B cell (primary cell): ENCODE measurements at places on chromosomes 12 and 14.

GRCh38 chr12:111174251-111174960 lies 194.5 kb downstream of the PHETA1 start:
- no peak for DNase-seq

GRCh38 chr14:20539906-20540305 lies 20.9 kb downstream of the RNASE9 start:
- no peak for DNase-seq

GRCh38 chr14:21032326-21033132 lies 2.1 kb downstream of the RNASE13 start:
- DNase-seq: no peak

DNA sequence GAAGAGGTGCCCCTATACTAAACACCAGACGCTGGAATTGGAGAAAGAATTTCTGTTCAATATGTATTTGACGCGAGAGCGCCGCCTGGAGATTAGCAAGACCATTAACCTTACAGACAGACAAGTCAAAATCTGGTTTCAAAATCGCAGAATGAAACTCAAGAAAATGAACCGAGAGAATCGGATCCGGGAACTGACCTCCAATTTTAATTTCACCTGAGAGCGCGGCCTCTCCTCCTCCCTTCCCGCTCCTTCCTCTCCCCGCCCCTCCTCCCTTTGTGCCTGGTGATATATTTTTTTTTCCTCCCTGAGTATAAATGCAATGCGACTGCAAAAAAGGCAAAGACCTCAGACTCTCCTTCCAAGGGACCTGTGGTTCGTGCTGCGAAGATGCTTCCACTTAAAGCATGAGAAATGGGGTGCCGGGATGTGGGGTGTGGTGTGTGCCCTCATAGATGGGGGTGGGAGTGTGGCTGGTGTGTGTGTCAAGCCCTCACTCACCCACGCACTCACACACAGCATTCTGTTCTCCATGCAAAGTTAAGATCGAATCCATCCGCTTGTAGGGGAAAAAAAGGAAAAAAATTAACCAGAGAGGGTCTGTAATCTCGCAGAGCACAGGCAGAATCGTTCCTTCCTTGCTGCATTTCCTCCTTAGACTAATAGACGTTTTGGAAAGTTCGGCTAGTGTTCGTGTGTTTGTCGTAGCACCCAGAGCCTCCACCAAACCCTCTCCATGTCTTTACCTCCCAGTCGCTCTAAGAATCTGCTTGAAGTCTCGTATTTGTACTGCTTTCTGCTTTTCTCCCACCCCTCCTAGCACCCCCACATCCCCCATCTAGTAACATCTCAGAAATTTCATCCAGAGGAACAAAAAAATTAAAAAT lies 4.5 kb downstream of the HOXC10 start:
- DNase-seq: peak; percentile 44

- DNase-seq: no peak
Observed at GRCh38 chr12:24889411-24889810, 59.5 kb downstream of the BCAT1 start.

DNA sequence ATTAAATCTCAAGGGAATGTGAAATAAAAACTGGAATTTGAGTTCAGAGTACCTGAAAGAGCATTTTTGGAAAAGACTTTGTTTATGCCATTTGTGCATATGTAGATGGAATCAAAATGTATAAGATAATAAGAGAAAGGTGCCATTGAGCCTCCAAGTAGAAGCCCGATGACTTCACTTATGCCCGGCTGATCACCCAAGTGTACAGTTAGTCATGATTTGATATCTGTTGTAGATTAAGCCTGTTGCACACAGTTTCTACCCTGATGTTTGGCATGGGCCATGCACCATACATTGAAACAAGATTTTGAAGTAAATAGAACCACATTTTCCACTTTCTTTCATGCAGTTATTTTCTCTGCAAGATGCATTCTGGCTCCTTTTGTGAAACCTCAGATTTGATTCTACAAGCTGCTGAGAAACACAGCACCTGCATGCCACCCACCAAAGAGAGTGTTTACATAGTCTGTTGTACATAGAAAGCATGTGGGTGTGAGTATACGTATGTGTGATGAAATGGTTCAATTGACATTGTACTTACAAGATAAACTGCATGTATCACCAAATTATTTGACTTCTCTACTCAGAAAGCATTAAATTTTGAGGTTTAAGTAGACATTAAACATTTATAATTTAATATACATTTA lies 772.5 kb downstream of the DIO2 start:
- DNase-seq: no peak

GRCh38 chr14:67166450-67166853 lies 22.8 kb upstream of the GARIN2 start:
- DNase-seq: peak; percentile 43

GRCh38 chr12:52630599-52631200 lies 12.3 kb upstream of the KRT73 start:
- no peak for DNase-seq

DNA sequence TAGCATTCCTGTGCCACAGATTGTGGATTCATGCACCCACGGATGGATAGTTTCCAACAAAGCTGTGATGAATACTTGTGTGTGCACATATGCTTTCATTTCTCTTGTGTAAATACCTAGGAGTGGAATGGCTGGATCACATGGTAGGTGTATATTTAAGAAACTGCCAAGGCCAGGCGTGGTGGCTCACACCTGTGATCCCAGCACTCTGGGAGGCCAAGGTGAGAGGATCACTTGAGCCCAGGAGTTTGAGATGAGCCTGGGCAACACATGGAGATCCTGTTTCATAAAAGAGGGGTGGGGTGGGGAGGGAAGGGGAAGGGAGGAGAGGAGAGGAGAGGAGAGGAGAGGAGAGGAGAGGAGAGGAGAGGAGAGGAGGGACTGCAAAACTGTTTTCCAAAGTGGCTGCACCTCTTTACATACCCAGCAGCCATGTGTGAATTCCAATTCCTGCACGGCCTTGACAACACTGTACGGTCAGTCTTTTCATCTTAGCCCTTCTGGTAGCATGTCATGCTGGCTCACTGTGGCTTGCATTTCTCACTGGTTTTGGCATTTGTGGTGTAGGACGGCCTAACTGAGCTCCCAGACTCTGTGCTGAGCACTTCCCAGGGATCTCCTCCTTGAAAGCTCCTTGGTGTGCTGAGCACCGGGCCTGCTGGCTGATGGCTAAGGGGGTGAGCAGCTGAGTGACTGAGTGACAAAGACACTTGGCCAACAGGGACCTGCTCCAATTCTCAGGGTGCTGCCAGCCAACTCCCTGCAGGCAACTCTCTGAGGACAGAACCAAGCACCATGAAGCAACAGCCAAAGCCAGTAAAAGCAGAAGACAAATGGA lies 27.9 kb downstream of the SYNE3 start:
- DNase-seq: no peak

- no peak for DNase-seq
Observed at GRCh38 chr14:57493467-57494181, at the start of gene CCDC198. TSS of gene CCDC198 (minus strand) at chr14:57493857. CDS start at chr14:57493715, 142 bp downstream.

- DNase-seq: no peak
Observed at GRCh38 chr12:71499834-71500233, 60.2 kb downstream of the LGR5 start.

DNA sequence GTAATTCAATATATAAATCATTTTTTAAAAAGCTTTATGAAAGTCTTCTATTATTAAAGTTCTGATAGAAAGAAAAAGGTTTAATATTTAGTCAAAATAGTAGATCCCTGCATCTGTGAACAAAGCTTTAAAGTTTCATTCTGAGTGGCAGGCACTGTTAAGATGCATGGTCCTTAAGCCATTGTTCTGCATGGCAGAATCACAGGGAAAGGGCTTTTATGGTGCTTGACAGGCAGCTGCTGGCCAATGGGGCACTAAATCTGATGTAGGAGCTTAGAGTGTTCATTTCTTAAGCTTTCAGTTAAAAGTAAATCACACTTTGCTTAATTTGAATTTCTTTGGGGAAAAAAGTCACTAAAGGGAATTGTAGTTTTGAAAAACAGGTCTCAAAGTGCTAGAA lies 148.2 kb downstream of the PLEKHA5 start:
- no peak for DNase-seq

GRCh38 chr12:123488539-123489230 lies 30.7 kb downstream of the SNRNP35 start:
- no peak for DNase-seq

DNA sequence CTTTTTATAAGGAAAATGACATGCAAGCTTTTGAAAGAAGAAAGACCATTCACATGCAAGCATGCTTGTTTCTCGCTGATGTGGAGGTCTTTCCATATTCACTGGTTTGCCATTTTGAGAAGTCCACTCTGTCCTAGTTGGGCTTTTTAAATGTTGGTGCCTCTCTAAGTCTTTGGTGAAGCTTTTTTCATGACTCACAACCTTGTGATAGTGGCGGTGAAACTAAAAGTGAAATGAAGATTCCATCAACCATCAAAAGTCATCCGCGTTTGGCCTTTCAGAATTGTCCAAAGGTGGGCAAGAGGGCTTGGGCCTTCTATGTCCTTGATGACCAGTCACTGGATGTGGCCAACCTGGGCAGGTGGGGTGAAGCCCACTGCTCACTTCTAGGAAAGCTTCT lies 4.3 kb downstream of the LRRC74A start:
- DNase-seq: no peak

DNA sequence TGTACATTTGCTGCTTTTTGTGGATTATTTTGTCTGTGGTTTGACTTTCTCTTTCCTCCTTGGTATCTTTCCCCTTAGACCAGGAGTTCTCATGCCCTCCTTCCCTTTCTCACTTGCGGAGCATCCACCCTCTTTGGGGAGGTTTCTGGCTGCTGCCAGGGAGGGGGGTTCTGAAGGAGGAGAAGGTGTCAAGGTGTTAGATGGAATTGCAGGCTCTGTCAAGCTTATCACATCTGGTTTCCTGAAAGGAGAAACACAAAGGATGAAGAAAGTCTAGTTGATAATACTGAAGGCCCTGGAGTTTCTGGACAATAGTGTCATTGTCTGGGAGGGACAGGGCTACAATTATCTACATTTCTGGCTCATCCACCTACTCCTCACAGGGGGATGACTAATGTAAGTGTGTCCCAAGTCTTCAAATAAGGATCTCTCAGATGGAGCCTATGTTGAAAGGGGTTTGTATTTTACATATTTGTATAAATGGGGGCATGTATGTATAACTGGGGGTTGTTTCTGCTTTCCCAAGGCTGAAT lies 217.3 kb upstream of the CCDC196 start:
- no peak for DNase-seq

GRCh38 chr12:116599285-116600136 lies 40.3 kb downstream of the MAP1LC3B2 start:
- DNase-seq: peak; percentile 72

GRCh38 chr12:120194534-120195395 lies at the start of gene GCN1:
TSS of gene GCN1 (minus strand) at chr12:120194715. CDS start at chr12:120194697, 18 bp downstream.
- DNase-seq: peak; percentile 89

DNA sequence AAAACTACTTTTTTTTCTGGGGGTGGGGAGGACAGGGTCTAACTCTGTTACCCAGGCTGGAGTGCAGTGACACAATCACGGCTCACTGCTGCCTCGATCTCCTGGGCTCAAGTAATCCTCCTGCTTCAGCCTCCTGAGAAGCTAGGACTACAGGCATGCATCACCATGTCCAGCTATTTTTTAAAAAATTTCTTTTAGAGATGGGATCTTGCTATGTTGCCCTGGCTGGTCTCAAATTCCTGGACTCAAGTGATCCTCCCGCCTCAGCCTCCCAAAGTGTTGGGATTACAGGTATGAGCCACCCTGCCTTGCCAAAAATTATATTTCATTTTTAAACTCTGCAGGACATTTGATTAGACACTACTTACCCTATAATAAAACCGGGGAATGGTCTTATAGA lies 5.5 kb downstream of the PPP2R3C start:
- no peak for DNase-seq

DNA sequence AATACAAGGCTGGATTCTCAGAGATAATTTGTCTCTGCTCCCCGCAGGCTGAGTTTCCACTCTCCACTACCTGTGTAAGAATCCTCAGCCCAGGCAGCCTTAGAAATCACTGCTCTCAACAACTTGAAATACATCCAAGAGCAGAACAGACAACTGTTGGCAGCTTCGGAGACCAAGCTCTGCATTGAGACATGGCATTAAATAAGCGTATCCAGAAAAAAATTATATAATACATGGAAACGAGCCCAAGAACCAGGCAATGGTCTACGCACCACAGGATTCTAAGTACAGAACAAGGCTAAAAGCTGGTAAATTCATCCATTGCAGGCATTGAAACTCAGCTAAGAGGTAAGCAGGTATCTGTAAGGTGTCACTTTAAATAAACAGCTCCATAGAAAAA lies 165.5 kb upstream of the DIO3 start:
- DNase-seq: no peak

GRCh38 chr14:71498212-71498611 lies 434.0 kb upstream of the RGS6 start:
- no peak for DNase-seq

GRCh38 chr12:90770861-90771260 lies 184.1 kb downstream of the CCER1 start:
- DNase-seq: no peak

- peak; percentile 67 for DNase-seq
Observed at GRCh38 chr14:68271913-68272391, 452.4 kb downstream of the RAD51B start.

DNA sequence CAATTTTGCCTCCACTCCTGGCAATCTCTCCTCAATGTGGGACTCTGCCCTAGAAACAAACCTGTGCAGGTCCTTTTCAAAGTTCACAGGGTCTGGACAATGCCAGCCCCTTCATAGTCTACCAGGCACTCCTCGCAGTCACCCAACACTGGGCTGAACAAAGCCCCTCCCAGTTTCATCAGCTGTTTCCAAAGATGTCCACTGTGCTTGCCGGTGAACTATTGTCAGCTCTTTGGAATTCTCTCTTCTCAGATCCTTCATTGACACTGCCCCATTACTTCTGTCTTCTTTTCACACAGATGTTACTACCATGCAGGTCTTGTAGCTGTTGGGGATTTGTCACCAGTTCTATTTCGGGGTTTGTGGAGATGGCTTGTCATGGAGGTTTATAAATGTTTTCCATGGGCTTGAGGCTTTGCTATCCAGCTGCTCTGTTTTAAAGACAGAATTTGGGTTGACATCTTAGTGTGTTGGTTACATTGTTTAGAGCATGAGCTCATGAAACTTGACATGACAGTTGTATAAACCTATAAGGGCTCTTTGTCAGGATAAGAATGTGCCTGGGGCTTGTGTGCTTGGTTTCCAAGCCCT lies 77.3 kb upstream of the DHRS4 start:
- no peak for DNase-seq

DNA sequence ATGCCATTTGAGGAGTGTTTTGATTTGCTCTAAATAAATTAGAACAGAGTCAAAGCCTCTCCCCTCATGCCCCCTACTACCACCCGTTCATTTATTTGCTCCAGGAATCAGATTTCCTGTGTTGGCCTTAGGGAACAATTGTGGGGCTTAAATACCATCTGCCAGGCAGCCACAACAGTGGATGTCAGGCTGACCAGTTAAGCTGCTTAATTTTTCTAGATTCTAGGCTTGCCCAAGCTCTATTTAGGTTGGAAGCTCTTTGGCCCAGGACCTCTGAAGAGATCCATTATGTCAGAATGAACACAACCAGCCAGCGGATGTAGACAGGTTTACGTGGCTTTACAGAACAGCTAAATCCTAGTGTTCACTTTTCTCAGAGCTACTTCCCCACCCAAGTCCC lies 1.0 kb upstream of the TIMELESS start:
- no peak for DNase-seq
